GM12878 (cell line): ENCODE measurements at places on chromosomes 11 and 22.

- peak overlapping the region; percentile 24; the same call in 1 of the 2 replicates for H3K27ac ChIP-seq
- H3K4me1 ChIP-seq, result peaks cover 17% of the 10 kb centered on the region
- H3K4me3 ChIP-seq, result no peak overlapping the region
- no peak for DNase-seq
- no peaks in the 10 kb centered on the region for H3K36me3 ChIP-seq
These were observed 55.5 kb downstream of the LARGE1 start for GRCh38 chr22:33864723-33865130.

- no peaks in the 10 kb centered on the region for H3K36me3 ChIP-seq
- DNase-seq, result peak; percentile 1
- peaks cover 7% of the 10 kb centered on the region for H3K27me3 ChIP-seq
- H3K27ac ChIP-seq, result no peak overlapping the region
- peaks cover 3% of the 10 kb centered on the region; the same call in 1 of the 2 replicates for H3K4me1 ChIP-seq
- H3K4me3 ChIP-seq, result no peak overlapping the region
These were observed 40.8 kb upstream of the GALNT18 start for GRCh38 chr11:11662578-11662977.

DNA sequence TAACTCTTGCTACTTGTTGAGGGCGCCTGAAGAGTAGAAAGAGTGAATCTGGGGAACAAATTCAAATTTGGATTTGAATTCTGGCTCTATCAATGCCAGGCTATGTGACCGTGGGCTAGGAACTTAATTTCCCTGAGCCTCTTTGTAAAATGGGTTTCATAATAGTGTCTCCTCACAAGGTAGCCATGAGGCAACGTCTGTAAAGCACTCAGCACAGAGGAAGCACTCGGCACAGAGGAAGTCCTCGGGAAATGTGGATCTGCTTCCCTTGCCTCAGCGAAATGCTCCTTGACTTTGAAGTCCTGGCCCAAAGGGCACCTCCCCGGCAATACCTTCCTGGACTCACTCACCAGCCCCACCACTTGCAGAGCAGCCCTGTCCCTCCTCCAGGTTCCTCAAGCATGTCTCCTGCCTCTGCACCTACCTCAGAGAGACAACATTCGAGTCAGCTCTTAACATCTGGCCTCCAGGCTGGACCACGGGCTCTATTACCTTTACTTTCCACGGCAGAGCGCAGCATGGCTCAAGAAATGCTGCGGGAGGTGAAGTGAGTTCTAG lies 17.7 kb downstream of the CD6 start:
- H3K27ac ChIP-seq, result no peak overlapping the region
- H3K27me3 ChIP-seq, result no peaks in the 10 kb centered on the region
- DNase-seq, result no peak
- no peaks in the 10 kb centered on the region for H3K36me3 ChIP-seq
- H3K4me1 ChIP-seq, result peaks cover 10% of the 10 kb centered on the region; the same call in 1 of the 2 replicates

DNA sequence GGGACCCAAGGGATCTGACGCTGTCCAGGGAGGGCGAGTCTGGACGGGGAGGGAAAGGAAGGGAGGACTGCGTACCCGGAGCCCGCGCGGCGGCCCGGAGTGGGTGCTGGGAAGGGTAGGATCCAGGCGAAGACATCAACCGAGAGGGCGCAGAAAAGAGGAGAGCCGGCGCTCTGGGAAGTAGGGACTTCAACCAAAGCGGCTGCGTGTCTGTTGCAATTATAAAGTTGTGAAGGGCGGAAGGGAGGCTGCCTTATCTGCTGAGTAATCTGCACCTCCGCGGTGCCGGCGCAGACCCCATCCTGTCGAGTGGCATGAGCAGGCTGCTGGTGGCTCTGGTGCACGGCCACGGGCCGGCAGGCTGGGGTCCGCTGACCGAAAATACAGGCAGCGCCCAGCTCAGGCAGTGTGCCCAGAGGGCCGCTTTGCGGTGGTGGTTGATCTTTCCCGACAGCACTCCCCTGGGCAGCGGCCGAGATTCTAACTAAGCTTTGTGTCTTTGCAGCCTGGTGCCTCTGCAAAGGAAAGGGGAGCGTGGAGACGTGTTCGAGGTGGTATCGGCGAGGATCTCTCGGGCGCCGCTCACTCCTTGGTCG lies 978 bp downstream of the C11orf87 start:
- peaks cover 5% of the 10 kb centered on the region for H3K27me3 ChIP-seq
- H3K4me3 ChIP-seq, result no peak overlapping the region
- DNase-seq, result no peak
- H3K27ac ChIP-seq, result no peak overlapping the region
- H3K36me3 ChIP-seq, result no peaks in the 10 kb centered on the region

DNA sequence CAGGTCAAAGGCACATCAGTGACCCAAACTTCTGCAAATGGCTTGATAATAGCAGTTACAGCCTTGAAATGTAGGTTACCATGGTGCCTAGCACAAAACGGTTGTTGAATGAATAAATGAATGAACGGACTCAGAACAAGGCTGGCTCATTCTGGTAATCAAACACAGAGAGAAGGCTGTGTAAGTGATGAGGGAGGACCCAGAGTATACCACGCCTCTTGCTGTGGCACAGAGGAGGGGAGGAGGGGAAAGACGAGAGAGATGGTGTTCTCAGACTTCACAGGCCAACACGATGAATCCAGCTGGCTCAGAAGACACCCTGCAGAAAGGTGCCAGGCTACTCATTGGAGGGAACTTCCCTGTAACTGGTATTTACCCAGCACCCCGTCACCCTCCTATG lies 38.3 kb downstream of the PC start:
- H3K27me3 ChIP-seq, result no peaks in the 10 kb centered on the region
- H3K4me1 ChIP-seq, result peaks cover 7% of the 10 kb centered on the region

GRCh38 chr11:104033561-104033960 lies 2.9 kb upstream of the DDI1 start:
- no peaks in the 10 kb centered on the region for H3K36me3 ChIP-seq
- no peak for DNase-seq
- H3K27me3 ChIP-seq, result no peaks in the 10 kb centered on the region

DNA sequence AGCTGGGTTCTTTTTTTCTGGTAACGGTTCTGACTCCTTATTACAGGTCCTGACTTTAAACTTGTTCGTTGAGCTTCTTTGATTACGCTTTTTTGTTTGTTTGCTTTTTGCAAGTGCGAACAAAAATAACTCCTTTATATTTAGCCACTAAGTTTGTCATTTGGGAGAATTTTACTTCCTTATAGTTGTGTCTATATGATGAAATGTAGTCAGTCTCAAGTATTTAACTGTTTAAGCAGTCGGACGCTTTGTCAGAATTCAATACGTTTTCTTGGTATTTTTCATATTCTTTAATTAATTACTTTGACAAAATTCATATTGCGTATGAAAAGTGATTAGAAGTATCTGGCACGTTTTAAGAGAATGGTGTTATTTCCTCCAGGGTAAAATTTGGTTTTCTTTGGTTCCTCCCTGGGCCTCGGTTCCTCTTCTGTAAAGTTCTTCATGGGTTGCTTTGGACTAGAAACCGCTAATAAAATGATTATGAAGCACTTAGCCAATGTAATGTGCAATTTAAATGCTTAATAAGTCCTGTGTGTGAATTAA lies 1.3 kb downstream of the CBL start:
- no peaks in the 10 kb centered on the region for H3K36me3 ChIP-seq
- H3K27me3 ChIP-seq, result no peaks in the 10 kb centered on the region
- H3K27ac ChIP-seq, result peak overlapping the region; percentile 85
- peak overlapping the region; percentile 93 for H3K4me3 ChIP-seq

GRCh38 chr11:94150056-94150455 lies 21.4 kb downstream of the PANX1 start:
- H3K27me3 ChIP-seq, result no peaks in the 10 kb centered on the region
- no peak overlapping the region for H3K27ac ChIP-seq
- H3K4me3 ChIP-seq, result no peak overlapping the region

DNA sequence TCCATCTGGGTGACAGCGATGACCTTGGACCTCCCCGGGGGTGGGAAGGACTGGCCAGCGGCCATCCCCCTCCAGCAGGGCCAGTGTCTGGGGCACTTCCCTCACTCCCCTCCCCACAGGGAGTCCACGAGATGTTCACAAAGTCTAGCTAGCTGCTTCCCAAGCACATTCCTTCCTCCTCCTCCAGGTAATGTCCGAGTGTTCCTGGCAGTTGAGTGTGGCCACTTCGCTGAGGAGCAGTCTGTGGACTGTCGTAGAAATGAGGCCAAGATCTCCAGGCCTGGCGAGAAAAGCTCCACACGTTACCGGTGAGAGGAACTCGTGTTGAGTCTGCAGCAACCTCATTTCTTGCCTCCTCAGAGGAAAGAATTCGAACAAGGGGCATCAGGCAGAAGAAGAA lies 425.5 kb downstream of the BRD1 start:
- H3K36me3 ChIP-seq, result no peaks in the 10 kb centered on the region
- no peaks in the 10 kb centered on the region for H3K4me1 ChIP-seq
- no peaks in the 10 kb centered on the region for H3K27me3 ChIP-seq
- H3K4me3 ChIP-seq, result no peak overlapping the region
- DNase-seq, result no peak

- H3K36me3 ChIP-seq, result no peaks in the 10 kb centered on the region
- H3K4me1 ChIP-seq, result peaks cover 65% of the 10 kb centered on the region
- H3K4me3 ChIP-seq, result no peak overlapping the region
- no peak overlapping the region for H3K27ac ChIP-seq
These were observed 3.9 kb upstream of the NUP160 start for GRCh38 chr11:47852053-47852452.

DNA sequence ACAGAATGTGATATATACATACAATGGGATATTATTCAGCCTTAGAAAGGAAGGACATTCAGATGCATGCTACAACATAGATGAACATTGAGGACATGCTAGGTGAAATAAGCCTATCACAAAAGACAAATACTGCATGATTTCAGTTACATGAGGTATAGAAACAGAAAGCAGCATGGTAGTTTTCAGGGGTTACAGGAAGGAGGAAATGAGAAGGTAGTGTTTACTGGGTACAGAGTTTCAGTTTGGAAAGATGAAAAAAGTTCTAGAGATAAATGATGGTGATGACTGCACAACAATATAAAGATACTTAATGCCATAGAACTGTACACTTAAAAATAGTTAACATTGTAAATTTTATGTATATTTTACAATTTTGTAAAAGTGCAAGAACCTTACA lies 266.7 kb upstream of the C11orf87 start:
- H3K27ac ChIP-seq, result no peak overlapping the region
- H3K36me3 ChIP-seq, result no peaks in the 10 kb centered on the region
- no peak for DNase-seq
- H3K27me3 ChIP-seq, result no peaks in the 10 kb centered on the region

DNA sequence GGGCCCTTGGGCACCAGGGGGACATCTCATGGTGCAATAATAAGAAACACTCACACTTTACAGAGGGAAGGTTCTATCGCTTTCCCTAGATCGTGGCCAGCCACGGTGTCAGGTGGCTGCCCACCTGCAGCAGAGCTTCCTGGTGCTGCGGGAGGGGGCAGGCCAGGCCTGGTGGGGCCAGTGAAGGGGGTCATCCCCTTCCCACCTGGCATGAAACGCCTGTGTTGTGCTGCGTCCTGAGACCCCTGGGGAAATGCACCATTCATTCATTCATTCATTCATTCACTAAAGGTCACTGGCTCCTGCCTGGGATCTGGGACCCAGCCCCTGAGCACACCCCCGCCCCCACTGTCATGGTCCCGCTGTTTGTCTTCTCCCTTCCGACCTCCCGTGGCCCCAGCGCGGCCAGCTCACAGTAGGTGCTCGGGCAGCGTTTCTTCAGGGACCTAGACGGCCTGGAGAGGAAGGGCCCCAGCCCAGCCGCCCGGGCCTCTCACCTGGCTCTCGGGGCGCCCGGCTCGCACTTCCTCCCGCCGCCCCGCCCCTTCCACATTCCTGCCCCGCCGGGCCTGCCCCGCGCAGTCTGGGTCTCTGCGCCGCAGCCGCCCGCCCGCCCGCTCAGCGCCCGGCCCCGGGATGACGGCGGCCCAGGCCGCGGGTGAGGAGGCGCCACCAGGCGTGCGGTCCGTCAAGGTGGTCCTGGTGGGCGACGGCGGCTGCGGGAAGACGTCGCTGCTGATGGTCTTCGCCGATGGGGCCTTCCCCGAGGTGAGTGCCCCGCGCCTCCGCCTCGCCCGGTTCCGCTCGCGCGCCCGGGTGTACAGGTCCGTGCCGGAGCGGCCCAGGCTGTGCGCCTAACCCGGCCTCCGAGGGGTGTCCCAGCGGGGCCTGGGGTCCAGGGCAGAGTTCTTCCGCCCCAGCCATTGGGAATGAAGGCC lies at the start of gene RHOD:
TSS of gene RHOD (plus strand) at position 581 of the 938 bp plus-strand sequence. CDS start at position 637, 56 bp downstream.
- peaks cover 10% of the 10 kb centered on the region for H3K4me1 ChIP-seq
- no peaks in the 10 kb centered on the region for H3K36me3 ChIP-seq
- DNase-seq, result no peak
- H3K27me3 ChIP-seq, result no peaks in the 10 kb centered on the region
- no peak within 1 kb of the TSS for H3K27ac ChIP-seq
- peak within 1 kb of the TSS; percentile 54; the same call in 1 of the 2 replicates for H3K4me3 ChIP-seq

GRCh38 chr11:120339394-120339890 lies 3.2 kb downstream of the ARHGEF12 start:
- H3K4me3 ChIP-seq, result peak overlapping the region; percentile 49
- DNase-seq, result no peak
- H3K27ac ChIP-seq, result no peak overlapping the region
- no peaks in the 10 kb centered on the region for H3K27me3 ChIP-seq
- H3K36me3 ChIP-seq, result no peaks in the 10 kb centered on the region
- peaks cover 15% of the 10 kb centered on the region for H3K4me1 ChIP-seq

DNA sequence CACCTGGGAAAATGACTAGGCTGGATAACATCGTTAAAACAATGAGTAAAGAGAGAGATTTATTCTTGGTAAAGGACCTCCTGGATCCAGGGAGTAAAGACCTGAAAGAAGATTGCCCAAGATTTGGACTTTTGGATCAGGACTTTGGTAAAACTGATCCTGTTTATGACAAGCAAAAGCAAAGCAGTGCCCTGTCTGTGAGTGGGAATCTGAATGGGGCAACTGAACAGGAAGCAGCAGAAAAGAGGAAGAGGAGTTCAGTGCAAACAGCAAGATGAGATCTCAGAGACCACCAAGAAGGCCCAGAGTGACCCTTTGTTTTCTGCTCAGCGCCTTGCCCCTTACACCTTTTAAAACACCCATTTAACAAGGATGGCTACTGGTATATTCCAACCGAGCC lies 122.0 kb downstream of the VPREB1 start:
- H3K36me3 ChIP-seq, result no peaks in the 10 kb centered on the region
- peaks cover 4% of the 10 kb centered on the region; the same call in 1 of the 2 replicates for H3K4me1 ChIP-seq
- DNase-seq, result no peak
- H3K27me3 ChIP-seq, result no peaks in the 10 kb centered on the region
- no peak overlapping the region for H3K27ac ChIP-seq

DNA sequence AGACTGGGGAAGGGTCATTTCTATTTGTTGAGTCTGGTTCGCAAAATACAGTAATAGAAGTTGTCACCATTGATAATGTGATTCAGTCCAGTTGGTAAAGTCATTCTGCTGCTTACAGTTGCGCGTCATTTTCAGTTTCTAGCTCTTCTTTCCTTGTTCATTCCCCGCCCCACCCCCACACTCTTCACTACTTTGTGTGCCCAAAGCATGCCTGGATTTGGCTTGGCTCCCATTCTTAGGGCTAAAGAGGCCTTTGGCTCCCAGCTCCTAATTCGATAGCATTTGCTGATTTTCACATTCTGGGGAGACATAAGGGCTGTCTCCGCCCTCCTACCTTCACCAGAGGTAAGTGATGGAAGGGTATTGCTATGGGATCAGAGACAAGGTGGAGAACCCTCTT lies 43.0 kb downstream of the CECR2 start:
- H3K27me3 ChIP-seq, result no peaks in the 10 kb centered on the region; the same call in 1 of the 2 replicates
- no peak overlapping the region for H3K27ac ChIP-seq
